ENCODE measurements at places on chromosomes 2 and 18.

GRCh38 chr2:141063406-141063805, 1067.4 kb downstream of the LRP1B start:
- no peak for DNase-seq

DNA sequence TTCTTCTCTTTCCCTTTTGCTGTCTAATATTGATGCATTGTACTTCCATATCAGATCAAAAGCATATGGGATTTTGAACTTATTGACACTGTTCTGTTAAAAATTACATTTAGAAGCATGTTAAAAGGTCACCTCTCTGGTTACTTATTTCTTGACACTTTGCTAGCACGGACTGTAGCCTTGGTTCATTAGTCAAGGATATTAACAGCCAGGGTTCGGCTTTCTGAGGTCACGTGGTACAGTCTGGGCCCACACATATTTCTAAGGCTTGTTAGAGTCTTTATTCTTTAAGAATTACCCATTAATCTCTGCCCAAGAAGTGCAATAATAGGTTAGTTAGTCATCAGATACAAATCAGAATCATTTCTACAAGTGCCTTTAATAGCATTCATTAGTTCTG, 1035.8 kb upstream of the FANCL start:
- DNase-seq: no peak

DNA sequence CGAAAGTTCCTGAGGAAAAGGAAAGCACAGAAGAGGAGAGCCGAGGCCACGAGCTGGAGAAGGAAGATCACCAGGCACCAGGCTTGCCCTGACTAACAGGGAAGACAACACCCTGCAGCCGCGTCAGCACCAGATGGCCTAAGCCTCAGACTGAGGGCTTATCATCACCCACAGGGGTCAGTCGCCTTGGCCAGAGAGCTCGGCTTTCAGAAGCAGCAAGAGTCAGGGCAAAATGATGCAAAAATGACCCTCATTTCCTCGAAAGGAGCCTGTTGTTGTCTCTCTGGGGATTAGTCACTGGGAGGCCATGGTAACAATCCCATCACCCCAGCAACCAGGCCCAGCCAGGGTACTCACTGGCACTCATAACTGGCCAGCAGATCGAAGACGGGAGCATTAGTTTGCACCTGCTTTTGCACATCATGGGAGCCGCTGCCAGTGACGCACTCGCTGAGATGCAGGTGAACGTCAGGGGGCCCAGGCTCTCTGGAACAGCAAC, 42.7 kb upstream of the ZFP36L2 start:
- no peak for DNase-seq

- DNase-seq: no peak
Observed at GRCh38 chr2:52934920-52935640, 832.5 kb upstream of the CHAC2 start.

DNA sequence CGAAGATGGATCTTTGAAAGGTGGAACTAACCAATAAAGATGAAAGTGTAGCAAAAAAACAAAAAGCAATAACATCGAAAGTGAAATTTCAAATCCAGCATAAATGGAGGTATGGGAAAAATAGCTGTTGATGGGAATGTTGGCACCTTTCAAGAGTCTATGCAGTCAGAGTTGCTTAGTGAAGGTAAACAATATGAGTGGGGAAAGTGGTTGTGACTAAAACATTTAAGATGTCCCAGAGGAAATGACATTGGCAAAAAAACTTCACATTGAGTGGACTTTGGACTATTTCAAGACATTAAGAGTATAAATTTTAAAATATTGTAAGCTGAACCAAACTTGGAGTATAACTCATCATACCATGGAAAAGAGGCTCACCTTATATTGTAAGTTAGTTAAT, 17.7 kb downstream of the ETAA1 start:
- no peak for DNase-seq

DNA sequence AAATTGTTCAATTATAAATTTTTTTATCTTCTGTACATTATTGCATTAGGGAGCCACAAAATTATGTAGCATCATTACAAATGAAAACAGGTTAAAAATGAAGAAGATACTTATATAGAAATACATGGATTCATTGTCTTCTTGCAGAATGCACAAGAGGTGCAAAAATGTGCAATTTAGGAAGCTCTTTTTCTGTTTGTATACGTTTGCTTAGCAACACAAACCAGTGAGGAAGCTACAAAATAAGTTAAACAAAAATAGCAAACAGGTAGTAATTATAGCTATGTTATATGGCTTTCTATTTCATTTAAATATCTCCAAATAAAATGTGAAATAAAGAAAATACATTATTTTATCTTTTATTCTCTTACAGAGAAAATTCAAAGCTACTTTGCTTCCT, 177.6 kb upstream of the SESTD1 start:
- no peak for DNase-seq

GRCh38 chr2:36147670-36148390, 207.7 kb upstream of the CRIM1 start:
- no peak for DNase-seq

GRCh38 chr2:64401529-64401880, 52.5 kb upstream of the LGALSL start:
- no peak for DNase-seq

- DNase-seq: no peak
Observed at GRCh38 chr2:46050027-46050426, 247.2 kb upstream of the EPAS1 start.

DNA sequence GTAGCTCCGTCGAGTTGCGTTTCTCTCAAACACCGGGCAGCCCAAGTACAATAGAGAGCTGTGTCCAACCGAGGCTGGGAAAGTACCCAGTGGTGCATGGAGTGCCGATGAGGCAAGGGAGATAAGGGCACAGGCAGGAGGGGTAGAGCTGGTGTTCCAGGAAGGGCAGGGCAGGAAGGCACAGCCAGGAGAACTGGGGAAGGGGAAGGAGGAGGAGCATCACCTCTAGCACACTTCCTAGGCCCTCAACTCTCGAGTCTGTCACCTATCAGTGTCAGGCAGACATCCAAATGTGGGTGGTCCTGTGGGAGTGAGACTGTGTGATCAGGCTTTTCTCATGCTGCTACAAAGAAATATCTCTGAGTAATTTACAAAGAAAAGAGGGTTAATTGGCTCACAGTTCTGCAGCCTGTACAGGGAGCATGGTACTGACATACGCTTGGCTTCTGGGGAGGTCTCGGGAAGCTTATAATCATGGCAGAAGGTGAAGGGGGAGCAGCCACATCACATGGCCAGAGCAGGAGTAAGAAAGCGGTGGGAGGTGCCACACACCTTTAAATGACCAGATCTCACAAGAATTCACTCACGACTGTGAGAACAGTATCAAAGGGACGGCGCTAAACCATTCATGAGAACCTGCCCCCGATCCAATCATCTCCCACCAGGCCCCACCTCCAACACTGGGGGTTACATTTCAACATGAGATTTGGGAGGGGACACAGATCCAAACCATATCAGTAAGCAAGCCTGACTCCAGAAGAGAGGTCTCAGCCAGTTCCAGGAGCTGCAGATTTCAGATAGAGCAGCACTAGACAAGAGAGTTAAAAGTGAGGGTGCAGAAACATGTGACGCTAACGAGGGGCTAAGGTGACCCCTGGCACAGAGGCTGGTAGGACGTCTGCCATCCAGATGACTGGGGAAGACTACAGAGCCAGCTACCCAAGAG, 75.7 kb downstream of the MBOAT2 start:
- no peak for DNase-seq

All from stimulated activated CD8-positive, alpha-beta memory T cell treated with anti-CD3 and anti-CD28 coated beads, Interleukin-15, amount 100 ng/mL, for 48 hours (primary cell).